ENCODE measurements at places on chromosomes 11 and 22.

- DNase-seq = no peak
Measured at GRCh38 chr11:60208146-60208895, 25.4 kb upstream of the MS4A6A start.

- DNase-seq = no peak
Measured at GRCh38 chr22:46674367-46674781, 54.2 kb downstream of the GRAMD4 start.

- DNase-seq = no peak
Measured at GRCh38 chr22:36881504-36882245, 20.9 kb downstream of the NCF4 start.

DNA sequence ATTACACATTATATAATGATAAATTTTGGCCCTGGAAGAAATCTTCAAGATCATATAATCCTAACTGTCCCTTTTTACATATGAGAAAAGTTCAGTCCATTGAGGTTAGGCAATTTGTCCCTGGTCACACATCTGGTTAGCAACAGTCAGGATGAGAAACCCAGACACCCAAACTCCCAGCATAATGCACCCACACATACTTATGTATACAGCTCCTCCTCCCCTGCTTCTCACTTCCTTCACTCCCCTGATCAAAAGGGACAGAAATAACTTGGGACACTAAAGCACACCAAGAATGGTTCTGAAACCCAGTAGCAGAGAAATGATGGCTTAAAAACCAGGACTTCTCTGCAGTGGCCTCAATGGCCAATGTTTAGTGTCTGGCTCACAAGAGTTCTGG lies 11.1 kb downstream of the NUMA1 start:
- DNase-seq = peak; percentile 24

GRCh38 chr22:19382240-19382639 lies 49.3 kb downstream of the HIRA start:
- DNase-seq = no peak

DNA sequence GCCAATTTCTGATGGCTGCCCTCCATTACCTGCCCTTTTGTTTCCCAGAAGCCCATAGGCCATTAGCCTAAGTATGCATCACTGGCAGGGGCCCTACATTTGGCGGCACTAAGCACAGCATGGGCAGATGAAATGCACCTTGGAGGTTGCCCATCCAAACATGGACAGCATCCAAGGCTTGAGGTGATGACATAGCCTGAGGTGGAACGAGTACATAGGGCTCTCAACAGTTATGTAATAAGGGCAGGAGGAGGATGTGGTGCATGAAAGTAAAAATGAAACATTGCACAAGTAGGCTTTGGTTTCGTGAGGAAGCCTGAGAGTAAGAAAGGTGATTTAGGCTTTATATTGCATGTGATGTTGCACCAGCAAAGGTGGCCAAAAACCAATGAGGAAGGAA lies 148.1 kb downstream of the FAM76B start:
- no peak for DNase-seq

DNA sequence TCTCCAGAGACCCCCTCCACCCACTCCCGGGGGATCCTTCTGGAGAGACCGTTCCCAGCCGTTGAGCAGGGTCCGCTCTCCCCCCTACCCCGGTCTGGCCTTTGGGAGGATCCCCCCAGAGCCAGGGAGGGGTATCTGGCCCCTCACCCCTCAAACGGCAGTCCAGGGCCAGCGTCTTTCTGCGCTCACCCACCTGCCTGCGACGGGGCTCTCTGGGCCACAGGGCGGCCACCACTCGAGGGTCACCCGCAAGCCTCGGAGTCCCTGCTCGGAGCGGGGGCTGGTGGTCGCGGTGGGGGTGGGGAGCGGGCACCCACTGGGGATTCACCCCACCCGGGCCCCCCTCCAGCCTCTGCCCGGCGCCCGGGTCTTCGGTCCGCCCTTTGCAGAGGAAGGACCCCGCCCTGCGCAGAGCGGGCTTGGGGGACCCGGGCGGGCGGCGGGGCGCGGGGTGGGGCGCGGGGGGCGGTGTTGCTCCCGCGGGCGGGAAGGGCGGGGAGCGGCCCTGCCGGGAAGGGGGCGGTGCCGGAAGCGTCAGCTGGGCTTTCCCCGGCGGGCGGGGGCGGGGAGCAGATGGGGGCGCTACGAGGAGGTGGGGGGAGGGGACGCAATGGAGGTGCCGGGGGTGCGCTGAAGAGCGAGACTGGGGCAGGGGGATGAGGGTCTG lies 16.6 kb downstream of the CRELD2 start:
- DNase-seq = peak; percentile 45

DNA sequence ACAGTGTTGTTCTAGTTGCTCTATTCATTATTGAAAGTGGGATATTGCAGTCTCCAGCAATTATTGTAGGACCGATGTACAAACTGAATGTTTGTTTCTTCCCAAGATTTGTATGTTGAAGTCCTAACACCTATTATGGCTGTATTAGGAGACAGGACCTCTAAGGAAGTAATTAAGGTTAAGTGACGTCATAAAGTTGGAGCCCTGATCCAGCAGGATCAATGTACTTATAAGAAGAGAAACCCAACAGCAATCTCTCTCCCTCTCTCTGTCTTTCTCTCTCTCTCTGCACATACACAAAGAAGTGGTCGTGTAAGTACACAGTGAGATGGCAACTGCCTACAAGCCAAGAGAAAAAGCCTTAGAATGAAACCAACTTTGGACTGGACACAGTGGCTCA lies 16.1 kb upstream of the SLC35C1 start:
- DNase-seq = no peak

DNA sequence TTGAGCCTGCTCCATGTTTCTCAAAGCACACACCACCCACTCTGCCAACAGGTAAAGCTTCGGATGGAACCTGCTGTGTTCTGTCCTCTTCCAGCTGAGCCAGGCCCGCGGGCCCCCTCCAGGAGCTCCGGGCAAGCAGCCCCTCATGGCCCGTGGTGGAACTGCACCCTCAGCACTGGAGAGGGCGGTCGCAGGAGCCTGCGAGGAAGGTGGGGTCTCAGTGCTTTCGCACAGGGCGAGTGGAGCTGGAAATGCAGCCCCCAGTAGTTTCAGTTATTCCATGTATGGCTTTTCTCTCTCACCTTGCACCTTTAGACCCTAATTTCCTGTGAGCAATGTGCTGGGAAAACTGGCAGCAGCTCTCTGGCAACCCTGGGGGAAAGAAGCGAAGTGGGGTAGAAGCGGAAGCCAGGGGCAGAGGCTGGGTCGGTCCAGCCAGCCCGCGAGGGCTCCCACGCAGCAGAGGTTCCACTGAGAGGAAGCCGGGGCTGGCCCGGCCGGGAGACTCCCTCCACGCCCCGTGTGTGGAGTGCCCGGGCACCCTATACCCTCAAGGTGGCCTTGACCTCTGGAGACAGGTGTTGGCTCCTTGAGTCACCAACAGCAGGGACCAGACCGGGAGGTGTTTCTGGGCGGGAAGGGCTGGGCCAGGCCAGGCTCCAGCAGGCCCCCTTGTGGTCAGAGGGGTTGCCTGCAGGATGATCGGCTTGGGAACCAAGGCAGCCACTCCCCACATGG lies 119.9 kb upstream of the TMEM45B start:
- peak; percentile 59 for DNase-seq

DNA sequence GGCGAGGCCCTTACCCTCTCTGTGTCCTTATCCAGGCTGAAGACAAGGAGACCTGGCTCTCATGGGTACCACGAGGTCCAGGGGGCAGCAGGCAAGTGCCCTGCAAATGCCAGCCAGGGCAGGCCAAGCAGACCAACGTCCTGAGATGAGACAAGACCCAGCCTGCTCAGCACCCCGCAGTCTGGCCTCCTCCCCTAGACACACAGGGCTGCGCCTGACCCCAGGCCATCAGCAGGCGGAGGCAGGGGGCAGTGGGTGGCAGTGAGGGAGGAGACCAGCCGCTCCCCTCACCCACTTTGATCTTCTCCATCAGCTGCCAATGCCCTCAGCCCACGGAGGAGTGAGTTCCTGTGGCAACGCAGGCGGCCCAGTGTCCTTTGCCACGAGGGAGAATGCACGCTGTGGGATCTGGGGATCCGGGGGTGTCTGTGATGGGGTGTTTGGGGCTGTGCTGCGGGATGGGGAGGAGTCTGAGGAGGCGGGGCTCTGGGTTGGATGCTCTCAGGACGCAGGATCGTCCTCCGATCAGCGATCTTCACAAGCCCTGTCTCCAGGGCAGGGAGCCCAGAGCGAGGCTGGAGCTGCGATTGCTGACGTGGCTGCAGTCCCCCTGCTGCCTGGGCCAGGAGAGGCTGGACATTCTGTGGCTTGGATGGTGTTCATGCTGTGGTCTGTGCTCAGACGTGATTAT lies 30.5 kb upstream of the PPARA start:
- DNase-seq = peak; percentile 87

DNA sequence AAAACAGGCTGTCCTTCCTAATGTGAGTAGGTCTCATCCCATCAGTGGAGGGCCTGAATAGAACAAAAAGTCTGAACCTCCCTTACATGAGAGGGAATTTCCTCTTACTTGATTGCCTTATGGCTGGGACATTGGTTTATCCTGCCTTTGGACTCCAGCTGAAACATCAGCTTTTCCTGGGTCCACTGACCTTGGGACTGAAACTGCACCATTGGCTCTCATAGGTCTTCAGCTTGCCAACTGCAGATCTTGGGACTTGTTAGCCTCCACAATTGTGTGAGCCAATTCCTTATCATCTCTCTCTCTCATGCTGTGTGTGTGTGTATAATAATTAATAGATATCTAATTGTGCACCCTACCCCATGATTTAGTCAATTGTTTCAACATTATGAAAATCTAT lies 375.3 kb upstream of the DDI1 start:
- no peak for DNase-seq

DNA sequence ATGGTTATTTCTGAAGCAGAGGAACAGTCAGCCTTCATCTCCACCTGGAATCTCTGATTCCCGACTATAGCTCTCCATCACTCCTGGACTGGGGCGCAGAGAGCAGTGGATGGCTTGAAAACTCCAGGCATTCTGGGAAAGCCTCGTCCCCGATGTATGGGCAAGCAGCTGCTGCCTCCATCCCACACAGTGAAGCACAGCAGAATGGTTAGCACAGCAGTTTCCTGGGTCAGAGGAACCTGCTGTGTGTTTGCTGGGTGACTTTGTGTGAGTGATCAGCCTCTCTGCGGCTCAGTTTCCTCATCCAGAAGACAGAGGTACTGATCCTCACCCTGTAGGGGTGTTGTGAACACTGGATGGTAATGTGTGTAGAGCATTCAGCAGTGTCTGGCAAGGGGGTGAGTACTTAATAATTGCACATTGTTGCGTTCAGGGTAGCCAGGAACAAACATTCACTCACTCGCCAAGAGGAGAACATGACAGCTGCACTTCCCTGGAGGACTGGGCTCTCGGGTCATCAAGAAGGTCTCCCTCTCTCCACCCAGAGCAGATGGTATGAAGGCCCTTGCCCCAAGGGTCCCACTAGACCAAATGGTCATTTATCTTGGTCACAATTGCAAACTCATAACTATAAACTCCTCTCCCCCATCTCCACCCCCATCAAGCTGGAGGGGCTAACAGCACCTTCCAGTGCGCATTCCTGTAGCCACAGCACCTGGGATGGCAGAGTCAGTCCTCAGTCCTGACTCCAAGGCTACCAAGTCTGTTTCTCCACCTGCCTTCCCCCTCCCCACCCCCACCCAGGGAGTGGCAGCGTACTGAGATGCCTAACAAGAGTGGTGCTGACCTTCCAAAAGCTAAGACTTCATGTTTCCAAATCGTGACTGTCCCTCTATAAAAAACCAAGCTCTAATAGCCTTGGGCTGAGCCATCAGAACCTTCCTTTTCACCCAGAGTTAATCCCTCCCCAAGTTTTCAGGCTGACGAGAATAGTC lies 1.5 kb upstream of the CHST1 start:
- no peak for DNase-seq

- no peak for DNase-seq
Measured at GRCh38 chr11:555227-555779, 5.2 kb downstream of the LMNTD2 start.

GRCh38 chr11:10160350-10160749 lies 133.7 kb downstream of the SBF2 start:
- DNase-seq = no peak

- no peak for DNase-seq
Measured at GRCh38 chr22:27976586-27976985, 57.5 kb upstream of the PITPNB start.

- no peak for DNase-seq
Measured at GRCh38 chr11:69080257-69080995, 31.7 kb downstream of the TPCN2 start.

GRCh38 chr22:20071524-20071972 lies 8.5 kb upstream of the DGCR8 start:
- DNase-seq = no peak

- DNase-seq = no peak
Measured at GRCh38 chr11:19164881-19165280, 36.9 kb downstream of the CSRP3 start.

DNA sequence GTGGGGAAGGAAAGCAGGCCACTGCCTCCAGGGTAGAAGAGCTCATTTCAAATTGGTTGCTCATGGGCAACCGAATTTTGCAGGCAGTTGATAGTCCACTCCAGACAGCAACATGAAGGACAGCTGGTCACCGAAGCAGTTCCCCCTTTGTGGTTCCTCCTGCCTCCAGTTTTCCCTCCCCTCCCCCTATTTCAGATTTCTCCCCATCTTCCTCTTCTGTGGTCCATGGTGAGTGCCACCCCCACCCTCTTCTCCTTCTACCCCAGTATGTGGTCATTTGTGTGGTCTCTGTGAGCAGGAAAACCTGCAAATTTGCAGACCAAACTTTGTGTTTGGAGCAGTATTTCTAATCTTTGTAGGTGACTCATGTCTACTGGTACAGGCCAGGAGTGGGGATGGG lies 38.2 kb upstream of the PAK1 start:
- DNase-seq = no peak

GRCh38 chr11:96179905-96180304 lies 163.1 kb downstream of the MAML2 start:
- peak; percentile 13 for DNase-seq

DNA sequence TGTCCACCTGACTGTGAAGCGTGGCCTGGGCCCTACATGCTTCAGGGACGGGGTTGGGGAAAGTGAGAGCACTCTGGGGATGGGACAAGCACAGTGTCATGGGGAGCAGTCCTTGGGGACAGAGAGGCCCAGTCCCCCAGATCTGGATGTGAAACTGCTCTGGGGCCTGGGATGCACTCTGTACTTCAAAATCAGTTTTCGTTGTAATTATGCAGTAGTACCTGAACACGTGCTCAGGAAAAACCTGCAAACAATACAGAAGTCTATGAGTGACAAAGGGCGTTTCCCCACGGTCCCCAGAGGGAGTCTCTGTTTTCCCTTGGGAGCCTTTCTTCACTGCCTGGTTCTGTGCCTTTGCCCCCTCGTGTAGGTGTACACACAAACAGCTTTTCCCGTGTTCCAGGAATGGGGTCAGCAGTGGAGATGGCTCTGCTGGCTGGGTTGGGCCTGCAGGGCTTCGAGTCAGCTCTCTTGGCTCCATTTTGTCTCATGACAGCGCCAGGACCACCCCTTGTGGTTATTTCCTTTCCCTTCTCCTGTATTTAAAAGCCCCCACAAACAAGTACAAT lies 5.2 kb upstream of the TNFRSF13C start:
- no peak for DNase-seq

GRCh38 chr11:38448284-38448683 lies 1850.2 kb upstream of the RAG2 start:
- DNase-seq = peak; percentile 5

DNA sequence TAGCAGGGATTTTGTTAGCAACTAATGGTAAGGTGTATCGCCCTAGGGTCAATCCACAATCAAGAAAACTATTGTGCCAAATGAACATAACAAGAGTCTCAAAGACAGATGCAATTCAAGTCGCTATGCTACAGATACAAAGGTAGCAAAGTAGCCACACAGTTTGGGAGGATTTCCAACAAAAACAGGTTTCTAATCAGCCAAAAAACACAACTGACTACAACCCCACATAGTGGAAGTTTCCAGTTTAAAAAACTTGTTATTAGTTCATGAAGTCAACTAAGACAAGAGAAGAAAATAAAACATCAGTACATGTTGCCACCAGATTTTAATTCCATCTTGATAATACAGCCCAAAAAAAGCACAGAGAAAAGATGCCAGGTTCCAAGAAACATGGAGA lies 38.0 kb downstream of the MYH9 start:
- peak; percentile 81 for DNase-seq
